ENCODE measurements at places on chromosomes 7 and 10.
A peak's percentile ranks its signal among the peaks of the same experiment; 100 is the strongest.

- no peak for DNase-seq
These were observed 1.4 kb downstream of the GIMAP5 start for GRCh38 chr7:150738591-150739001.

DNA sequence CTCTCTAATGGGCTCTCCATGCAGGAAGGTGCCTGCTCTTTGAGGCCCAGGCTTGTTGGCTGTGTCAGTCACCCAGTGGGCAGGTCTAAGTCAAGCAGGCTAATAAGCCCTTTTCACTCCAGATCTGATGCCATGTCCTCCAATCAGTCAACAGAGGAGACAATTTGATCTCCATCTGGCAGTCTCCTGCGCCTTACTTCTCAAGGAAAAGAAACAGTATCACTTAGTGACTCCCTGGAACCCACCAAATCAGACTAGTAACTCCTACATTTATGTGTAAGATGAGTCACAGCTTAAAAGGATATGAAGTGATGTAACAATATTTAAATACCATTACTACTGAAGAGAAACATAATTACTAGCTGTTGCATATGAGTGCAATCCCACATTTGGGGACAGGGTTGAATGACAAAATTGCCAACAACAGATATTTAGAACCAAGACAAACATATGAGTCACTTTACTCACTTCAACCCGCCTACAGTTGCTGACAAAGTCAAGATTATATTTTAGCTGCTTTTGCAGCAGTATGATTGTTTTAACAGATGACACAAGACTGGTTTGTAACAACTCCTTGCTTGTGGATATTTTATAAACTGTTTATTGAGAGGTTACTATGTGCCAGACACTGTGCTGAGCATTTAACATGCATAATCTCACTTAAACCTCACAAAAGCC, 72.1 kb downstream of the USP6NL start:
- DNase-seq, result no peak

DNA sequence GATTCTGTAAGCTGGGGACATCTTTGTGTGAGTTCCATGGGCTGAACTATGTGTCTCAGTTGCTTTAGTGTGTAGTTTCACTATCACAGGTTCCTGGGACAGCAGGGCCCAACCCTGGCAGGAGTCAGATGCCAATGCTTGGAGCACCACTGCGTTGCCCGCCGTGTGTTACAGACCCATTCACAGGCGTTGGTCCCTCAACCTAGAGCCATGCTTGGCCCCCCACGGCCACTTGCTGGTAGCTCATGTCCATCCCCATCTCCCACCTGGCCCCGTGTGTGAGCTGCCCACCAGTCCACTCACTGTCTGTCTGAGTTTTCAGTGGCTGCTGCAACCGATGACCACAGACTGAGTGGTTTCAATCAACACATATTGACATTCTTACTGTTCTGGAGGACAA, 546.9 kb downstream of the TCERG1L start:
- no peak for DNase-seq

DNA sequence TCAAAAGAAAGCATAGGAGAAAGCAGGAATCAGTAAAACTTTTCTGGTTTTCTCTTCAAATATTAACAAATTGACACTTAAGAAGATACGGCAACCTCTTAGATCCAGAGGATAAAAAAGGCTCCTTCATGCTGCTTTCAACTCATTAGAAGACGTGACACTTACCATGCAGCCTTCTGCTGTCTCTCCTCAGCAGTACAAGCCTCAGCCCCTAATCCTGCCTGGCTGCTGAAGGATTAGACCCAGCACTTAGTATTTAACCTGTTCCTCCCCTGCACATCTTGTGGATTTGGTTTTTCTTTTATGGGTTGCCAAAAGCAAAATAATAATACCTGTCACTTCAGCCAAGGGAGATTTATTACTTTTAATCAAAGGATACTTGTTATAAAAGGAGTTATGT, 108.4 kb downstream of the LYZL1 start:
- DNase-seq, result no peak

DNA sequence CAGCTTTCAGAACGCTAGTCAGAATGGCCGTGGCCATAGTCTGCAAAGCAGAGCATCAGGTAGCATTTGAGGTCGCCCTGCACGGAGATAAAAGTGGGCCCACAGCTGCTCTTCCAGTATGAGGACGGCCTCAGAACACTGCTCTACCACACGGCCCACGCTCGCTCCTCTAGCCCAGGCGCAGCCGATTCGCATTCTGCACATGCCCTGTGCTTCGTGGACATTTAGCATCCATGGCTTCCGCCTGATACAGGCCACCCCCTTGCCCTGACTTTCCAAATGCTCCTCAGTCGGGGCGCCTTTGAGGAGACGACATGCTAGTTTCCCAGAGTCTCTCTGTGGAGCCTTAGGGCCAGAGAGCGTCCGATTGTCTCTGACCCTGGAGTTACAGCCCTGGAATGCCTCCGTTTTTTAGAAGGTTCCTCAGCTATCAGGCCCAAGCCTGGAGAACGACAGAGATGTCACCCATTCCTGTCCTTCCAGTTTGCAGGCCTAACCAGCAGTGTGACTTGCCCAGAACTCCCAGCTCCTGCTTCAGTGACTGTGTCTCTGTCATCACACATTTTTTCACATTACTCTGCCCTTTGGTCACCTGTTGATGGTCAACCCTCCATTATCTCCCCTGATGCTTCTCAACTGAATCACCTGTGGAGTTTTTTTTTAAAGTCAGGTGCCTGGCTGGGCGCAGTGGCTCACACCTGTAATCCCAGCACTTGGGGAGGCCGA, 14.3 kb downstream of the STRA8 start:
- DNase-seq, result no peak

DNA sequence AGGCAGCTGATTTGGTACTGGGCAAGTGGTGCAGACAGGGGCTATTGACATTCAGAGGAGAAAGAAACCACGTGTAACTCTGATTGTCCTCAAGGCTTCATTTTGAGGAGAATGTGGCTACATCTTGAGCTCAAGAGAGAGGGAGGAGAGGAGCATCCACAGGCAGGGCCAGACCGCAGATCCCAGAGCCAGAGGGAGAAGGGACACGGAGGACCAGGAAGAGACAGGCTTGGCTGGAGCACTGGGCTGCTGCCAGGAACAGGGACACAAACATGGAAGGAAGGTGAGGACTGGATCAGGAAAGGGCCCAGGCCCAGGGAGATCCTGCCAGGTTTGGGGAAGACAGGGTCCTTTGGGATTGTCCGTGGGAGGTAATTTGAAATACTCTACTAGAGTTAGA, 158.3 kb downstream of the GPAM start:
- no peak for DNase-seq

DNA sequence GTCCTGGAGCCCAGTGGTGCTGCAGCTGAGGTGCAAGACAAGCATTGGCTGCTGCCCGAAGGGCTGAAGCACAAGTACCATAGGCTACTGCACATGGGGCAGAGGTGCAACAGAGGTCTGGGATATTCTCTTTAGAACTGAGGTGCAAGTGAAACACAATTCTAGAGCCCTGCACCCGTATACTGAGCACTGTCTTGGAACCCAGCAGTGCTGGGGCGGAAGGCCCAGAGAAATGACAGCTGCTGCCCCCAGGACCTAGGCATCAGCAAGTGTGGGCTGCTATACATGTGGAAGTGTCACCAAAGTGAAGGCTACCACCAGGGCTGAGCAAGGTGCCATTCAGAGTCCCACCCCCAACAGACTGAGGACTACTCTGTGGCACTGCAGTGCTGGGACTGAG, 393.6 kb upstream of the STEAP1 start:
- no peak for DNase-seq

DNA sequence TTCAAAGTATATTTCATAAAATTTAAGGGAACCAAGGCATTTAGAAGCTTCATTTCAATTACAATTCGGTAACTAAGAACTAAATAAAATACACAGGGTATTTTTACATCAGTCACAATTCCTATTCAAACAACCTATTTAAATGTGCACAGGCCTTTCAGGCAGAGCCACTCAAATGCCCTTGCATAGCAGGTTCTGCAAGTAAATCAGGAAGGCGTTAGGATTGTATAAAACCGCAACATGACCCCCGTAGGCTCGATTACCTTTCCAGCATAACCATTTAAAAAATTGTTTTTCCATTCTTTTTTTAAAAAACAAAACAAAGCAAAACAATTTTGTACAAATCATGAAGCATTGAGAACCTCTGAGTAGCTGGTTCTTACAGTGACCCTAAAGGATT, 289.9 kb upstream of the SP8 start:
- DNase-seq, result no peak

DNA sequence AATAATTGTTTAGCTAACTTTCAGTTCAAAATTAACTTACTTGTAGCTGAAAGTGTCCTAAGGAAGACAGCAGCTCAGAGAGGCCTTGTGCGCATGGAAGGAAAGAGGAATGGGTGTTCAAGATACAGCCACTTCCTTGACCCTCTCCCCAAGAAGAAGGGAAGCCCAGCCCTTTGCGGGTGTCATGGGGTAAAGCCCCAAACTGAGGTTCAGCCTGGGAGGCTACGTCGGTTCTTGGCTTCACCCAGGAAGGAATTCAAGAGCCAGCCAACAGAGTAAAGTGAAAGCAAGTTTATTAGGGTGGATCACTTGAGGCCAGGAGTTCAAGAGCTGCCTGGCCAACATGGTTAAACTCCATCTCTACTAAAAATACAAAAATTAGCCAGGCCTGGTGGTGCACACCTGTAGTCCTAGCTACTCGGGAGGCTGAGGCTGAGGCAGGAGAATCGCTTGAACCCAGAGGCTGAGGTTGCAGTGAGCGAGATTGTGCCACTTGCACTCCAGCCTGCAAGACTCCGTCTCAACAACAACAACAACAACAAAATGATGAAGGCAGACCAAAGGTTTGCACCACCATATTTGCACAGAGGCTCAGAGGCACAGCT, 15.9 kb downstream of the GPRIN2 start:
- DNase-seq, result no peak

- no peak for DNase-seq
These were observed 11.1 kb downstream of the PKD1L1 start for GRCh38 chr7:47937065-47937687.

DNA sequence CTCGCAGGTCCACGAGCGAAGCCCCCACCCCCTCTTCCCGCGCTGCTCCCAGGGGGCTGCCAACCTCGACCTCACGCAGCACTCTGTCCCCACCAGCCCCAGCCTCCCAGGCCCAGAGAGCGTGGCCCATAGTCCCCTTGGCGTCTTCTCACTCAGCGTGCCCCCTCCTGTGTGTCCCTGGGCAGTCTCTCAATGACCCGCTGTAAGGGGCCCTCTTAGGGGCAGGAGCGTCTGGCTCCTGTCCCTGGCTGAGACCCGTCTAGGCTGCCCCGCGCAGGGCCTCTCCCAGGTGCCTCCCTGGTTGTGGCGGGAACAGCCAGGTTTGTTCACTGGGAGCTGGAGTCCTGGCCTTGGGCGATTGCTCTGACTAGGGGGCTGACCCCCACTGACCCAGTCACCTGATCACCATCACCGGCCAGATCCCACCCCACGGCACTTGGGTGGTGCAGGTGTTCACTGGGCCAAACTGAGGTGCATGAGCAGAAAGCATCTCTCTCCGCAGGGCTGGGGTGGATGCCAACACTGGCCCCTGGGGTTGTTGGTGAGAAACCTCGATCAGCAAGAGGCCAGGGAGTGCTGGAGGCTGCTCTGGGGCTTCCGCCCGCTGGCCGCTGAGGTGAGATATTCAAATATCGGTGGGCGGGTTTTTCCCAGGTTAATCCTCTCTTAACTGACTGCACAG, 12.6 kb upstream of the WDFY4 start:
- DNase-seq, result no peak

DNA sequence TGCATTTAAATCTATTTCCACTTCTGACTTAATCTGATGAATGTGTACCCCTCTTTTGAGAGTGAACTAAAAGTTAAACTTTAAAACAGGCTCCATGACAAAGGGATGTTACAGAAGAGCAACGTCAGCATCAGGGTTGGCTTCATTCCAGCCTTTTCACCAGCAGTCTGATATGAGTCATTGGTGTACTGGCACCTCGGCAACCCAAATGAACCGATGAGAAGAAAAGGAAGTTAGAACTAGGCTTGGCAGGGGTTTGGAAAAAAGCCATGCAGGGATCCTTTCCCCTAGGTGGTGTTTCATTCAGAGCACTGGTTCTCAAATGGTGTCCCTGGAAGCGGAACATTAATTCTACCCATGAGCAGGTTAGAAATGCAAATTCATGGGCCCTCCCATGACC, 53.6 kb downstream of the SEC61G start:
- DNase-seq, result no peak

DNA sequence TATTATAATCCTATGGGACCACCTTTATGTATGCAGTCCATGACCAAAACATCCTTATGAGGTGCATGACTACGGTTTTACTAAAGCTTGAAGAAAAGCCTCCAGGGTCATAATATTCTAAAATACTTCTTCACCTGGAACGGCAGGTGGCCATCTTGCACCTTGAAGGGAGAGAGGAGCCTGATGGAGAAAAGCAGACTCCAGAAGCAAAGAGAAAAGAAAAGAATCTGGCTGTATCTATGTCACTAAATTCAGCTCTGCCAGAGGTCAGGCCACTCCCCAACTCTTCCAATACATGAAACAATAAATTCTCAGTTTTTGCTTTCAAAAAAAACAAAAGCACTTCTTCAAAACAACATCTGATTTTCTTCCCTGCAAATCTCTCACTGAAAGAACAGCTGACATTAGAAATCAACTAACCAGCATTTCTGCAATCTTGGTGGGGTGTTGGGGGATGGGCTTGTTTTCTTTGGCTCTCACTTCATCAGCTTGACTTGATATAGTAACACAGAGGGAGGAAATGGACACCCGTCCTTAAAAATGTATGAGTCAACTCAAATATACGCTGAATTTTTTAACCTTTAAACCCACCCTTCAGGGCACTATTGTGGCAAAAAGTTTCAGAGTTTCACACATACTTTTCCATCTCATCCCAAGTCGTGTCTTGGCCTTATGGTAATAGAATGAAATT, 21.7 kb downstream of the HIBADH start:
- no peak for DNase-seq

GRCh38 chr7:132526111-132526740, 50.0 kb downstream of the PLXNA4 start:
- DNase-seq, result no peak

- DNase-seq, result no peak
These were observed 767.5 kb downstream of the GRID1 start for GRCh38 chr10:85599081-85599480.

GRCh38 chr7:132077971-132078685, 498.1 kb downstream of the PLXNA4 start:
- DNase-seq, result no peak

GRCh38 chr7:96401200-96401599, 79.3 kb upstream of the SLC25A13 start:
- no peak for DNase-seq

- peak; percentile 91 for DNase-seq
These were observed at the start of gene ORAI2 for GRCh38 chr7:102433219-102434038. ORAI2 (plus strand) TSS chr7:102433575; CDS start chr7:102438957, 5,382 bp downstream.
